ENCODE measurements at places on chromosomes 5 and 9.

DNA sequence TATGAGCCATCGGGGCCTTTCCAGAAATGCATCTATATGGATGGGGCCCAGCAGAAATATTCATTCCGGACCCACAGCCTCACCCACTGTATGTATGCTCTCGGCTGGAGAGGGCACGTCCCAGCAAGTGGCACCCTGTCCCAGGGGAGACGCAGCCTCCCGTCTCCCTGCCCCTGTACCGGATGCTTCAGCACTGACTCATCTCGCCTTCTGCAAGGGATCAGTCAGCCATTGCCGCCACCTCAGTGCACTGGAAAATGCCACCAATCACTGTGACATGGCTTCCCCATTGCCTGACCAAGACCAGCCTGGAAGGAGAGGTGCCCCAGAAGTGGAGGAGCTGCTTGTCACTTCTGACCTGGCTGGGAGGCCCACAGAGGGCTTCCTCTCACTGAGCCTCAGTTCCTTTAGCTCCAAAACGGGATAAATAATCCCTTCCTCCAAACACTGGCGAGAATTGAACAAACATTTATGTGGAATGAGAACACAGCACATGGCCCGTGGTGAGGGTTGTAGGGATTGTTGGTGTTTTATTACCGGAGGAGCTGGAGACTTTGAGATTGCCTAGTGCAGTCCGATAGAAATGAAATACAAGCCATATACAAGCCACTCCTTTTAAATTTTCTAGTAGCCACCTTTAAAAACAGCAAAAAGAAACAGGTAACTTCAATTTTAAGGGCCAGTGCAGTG is 43.9 kb upstream of the ORM1 start:
- DNase-seq: peak; percentile 76

DNA sequence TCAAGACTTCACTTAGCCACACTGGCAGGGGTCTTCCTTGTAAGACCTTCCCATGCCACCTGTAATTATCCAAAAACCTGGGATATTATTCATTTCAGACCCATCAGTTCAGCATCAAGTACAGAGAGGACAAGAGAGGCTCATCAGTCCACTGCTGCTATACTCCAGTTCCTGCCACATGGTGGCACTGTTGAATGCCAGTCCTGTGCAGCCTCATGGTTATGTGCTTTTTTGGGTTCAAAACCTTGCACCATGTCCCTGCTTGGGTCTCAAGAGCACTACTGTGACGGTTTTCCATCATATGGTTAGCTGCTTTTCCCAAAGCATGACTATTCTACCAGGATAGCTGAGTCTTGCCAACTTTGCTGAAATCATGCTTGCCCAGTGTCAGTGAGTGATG is 8.5 kb downstream of the PTGS1 start:
- no peak for DNase-seq

DNA sequence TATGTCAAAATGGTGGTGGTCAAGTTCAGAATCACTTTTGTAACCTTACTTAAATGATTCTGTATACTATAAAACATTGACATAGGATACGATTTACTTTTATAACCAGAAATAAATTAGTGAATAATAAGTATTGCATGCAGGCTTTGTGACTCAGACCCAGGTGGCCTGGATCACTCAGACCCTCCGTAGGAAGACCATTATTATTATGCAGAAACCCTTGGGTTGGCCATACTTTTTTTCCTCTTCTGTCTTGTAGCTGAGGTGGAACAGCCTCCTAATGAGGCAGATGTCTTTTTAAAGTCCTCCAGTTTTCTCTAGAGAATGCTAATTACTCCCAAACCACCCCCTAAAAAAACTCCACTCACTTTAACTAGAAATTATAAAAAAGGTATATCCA is 121.9 kb downstream of the LPAR1 start:
- no peak for DNase-seq

DNA sequence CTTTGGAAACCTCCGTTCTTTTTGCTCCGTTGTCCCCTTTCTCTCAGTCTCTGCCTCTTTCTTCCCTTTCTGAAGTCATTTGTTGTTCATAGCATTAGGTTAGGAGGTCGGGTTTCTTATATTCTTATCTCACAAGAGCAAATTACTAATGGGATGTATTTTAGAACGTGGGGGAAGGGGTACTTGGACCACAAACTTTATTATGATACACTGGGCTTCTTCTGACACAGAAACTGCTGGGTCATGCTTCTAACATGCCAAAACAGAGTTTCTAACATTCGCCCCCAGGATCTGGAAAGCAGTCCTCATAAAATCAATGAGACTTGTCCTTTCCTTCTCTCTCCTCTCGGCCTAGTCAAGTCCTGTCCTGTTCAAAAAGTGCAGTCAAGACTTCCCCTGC is 334.4 kb downstream of the GADD45G start:
- no peak for DNase-seq

DNA sequence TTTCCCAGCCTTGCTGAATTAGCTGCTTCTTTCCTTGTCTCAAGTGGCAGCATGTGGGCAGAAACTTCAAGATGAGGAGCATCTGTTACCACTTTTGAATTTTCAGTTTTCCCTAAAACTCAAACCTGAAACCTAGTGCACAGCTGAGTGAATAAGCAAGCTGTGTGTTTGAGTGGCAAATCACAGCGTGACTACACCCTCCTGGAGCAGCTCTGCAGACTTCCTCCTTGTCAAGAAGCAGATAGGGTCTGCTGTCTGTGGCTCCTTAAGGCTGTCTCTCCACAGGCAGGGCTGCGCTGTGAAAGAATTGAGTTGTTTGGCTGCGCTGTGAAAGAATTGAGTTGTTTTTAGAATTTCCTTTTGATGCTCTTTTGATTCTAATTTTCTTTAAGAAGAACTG is 179.7 kb upstream of the HAPLN1 start:
- no peak for DNase-seq

GRCh38 chr9:105198023-105198422 is 46.4 kb upstream of the SLC44A1 start:
- no peak for DNase-seq

DNA sequence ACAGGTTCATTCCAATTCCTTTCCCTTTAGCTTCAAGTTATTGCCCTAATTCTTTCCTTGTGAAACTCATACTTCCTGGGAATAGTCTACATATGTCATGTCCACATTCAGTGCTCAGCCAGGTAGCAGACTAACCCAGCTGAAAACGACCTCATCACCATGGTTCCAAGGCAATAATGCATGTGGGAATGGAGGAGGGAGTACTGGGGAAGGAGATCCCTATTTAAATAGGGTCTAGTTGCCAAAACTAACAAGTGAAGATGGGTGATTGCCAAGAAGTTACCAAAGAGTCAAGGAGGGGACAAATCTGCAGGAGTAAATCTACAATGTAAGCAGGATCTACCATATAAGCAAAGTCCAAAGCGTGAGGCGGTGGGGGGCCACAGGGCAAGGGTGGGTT is 47.3 kb upstream of the MCTP1 start:
- no peak for DNase-seq

- DNase-seq: peak; percentile 25
Measured at GRCh38 chr5:40221796-40222195, 457.9 kb upstream of the PTGER4 start.

DNA sequence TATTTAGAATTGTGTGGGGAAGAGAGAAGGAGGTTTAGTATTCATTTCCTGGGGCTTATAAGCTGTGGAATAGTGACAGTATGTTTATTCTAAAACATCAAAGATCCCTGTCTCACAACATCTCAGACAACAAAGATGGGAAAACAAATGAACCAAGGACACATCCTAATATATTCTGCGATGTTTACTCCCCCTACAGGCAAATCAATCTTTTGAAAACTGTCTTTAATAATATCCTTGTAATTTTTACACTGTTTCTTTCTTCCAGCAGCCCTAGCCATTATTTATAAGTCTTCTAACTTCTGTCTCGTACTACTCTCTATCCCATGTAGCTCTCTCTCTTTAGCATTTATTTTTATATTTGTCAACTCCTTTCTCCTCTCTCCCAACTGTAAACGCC is 33.5 kb upstream of the TMEM252 start:
- no peak for DNase-seq

- no peak for DNase-seq
Measured at GRCh38 chr5:120614531-120615180, 150.6 kb downstream of the PRR16 start.

GRCh38 chr5:101080462-101081240 is 177.6 kb upstream of the ST8SIA4 start:
- DNase-seq: no peak

- DNase-seq: no peak
Measured at GRCh38 chr9:96108691-96109380, 193.1 kb downstream of the HSD17B3 start.

GRCh38 chr5:14821100-14821845 is 50.3 kb downstream of the ANKH start:
- DNase-seq: no peak

DNA sequence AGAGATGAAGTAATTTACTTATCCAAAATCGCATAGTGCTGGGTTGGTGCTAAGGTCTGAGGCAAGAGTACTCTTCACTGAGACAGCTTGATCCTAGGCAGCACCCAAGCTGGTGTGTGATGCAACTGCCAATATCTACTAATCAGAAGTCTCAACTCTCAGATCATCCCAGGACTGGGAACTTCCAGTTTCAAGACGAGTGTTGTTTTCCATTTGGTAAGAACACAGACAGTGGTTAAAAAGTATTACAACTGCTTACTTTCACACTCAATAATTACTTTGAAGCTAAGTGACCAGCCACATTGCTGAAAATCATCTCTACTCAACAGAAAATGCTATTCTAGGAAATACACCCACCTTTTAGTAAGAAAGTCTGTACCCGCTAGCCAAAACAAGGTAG is 45.3 kb downstream of the FBXW11 start:
- DNase-seq: no peak

DNA sequence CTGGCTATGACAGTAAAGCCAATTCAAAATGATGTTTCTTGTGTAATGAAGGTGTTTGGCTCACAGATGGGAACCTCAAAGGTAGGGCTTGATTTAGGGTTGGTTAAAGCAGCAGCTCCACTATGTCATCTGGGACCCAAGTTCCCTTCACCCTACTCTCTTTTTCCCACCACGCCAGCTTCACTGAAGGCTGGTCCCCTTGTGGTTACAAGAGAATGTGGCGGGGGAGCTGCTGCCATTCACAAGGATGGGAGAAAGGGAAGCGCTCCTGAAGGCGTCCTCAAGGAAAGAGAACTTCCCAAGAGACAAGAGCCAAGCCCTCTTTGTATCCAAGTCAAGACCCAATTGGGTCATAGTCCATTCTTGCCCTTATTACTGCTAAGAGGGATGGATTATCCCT is 72.7 kb downstream of the NTRK2 start:
- no peak for DNase-seq

DNA sequence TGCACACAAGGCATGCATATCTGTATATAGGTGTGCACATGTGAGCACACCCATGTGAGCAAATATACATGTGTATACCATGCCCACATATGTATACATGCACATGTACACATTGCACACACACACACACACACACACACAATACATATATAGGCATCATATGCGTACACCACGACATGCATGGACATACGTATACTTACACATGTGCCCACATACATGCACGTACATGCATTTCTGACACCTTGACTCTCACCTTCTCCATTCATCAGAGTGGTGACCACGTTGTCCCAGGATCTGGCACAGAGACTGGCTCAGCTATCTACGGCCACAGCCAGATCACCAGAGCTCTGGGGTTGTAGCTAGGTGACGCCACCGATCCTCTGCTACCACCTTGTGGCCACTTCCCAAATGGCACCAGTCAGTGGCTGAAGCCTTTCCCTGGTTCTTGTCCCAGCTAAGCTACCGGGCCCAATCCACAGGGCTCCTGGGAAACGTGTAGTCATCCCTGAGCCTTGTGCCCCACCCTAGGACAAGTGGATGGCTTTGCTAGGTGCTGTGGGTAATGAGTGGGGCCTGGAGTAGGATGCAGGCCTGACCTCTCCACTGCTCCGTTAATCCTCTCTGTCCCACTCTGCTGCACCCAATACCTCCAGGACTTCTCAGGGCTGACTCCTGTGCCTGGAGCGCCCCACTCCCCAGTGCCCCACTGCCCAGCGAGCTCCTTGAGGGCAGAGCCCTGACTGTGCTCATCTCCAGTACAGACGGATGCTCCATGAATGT is 194.4 kb downstream of the RGS3 start:
- peak; percentile 77 for DNase-seq

GRCh38 chr5:163947848-163948666 is 442.6 kb downstream of the MAT2B start:
- no peak for DNase-seq

DNA sequence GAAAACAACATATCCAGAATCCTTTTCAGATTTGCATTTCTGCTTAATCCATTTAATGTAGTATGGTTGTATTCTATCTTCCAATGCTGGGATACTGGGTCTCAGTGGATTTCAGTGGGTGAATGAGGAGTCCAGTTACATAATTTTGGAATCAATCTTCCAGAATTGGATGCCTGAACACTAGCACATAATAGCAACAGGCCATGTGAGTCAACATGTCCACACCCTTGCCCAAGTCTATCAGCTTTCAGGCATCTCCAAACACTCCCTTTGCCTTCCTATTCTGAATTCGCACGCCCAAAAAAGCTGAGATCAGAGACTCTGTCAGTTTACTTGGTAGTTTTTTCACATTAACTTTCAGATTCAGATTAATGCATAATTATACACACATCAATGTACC is 202.6 kb downstream of the TSSK1B start:
- no peak for DNase-seq

DNA sequence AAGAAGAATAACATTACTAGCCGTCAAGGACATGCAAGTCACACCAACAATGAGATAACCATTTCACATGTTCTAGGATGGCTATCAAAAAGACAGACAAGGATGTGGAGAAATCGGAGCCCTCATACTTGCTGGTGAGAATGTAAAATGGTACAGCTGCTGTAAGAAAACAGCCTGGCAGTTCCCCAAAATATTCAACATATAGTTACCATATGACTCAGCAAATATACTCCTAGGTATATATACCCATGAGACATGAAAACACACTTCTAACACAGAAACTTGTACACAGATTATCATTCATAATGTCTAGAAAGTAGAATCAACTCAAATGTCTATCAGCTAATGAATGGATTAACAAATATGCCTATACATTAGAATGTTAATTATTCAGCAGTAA is 105.4 kb upstream of the PCAT7 start:
- no peak for DNase-seq

- no peak for DNase-seq
Measured at GRCh38 chr5:125750861-125751186, 672.4 kb upstream of the GRAMD2B start.

DNA sequence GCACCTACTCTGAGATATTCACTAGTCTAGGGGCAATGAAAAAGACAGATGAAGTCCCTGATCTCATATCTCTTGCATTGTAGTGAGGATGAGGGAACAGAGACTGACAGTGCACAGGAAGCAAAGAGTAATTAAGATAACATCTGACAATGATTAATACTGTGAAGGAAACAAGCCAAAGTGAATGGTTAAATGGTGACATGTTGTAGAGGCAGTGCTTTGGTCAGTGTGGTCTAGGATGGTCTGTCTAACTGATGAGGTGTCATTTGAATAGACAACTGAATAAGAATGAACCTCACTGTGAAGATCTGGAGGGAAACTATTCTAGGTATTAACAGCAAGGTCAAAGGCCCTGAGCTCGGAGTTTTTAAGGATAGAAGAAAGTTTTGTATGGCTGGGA is 333.3 kb upstream of the GRIA1 start:
- no peak for DNase-seq
